ENCODE measurements at places on chromosomes 3 and 15.
A peak's percentile ranks its signal among the peaks of the same experiment; 100 is the strongest.

DNA sequence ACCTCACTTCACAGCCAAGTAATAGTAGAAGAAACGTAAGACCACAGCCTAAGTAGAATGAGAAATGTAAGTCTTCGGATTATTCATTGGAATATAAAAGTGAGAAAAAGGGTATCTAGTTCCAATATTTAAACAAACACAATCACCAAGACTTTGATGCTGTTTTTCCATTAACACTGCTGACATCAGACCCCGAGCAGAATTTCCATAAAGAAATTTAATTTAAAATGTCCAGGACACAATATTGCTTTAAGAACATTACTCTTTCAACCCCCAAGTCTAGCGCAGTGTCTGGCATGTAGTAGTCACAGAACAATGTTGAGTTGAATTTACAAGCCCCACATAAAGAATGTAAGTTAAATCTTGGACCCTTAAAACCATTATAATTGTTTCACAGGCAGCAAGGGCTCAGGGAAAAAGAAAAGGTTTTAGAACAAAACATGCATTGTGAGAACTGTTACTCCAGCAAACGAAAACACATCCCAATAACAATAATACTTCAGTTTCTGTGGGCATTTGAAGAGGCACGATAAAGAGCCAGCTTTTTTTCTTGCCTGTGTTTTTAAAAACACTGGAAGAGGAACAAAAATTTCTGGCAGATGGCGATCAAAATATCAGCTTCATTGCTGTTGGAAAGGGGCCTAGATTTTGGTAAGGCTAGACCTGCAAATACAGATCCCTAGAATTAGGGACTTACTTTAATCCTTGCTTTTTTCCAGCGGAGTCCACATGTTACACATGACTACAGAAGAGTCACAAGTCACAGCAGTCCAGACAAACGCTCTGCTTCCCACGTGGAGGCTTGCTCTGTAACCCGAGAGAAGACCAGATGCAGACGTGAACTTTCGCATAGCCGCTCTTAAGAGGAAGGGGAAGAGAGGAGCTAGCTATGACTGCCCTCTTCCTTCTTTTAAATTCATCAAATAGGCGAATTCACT is 77.9 kb upstream of the IGSF10 start:
- DNase-seq, result no peak

GRCh38 chr3:130760922-130761321 is 14.3 kb upstream of the PIK3R4 start:
- no peak for DNase-seq

- no peak for DNase-seq
These were observed 51.0 kb upstream of the PLXND1 start for GRCh38 chr3:129657261-129658046.

- no peak for DNase-seq
These were observed 71.1 kb downstream of the PLXNA1 start for GRCh38 chr3:127053979-127054378.

GRCh38 chr3:191919491-191920026 is 458.6 kb downstream of the PYDC2 start:
- DNase-seq, result no peak

- no peak for DNase-seq
These were observed 18.5 kb downstream of the MINAR1 start for GRCh38 chr15:79450648-79451047.

GRCh38 chr3:195032955-195033354 is 238.0 kb downstream of the XXYLT1 start:
- no peak for DNase-seq

DNA sequence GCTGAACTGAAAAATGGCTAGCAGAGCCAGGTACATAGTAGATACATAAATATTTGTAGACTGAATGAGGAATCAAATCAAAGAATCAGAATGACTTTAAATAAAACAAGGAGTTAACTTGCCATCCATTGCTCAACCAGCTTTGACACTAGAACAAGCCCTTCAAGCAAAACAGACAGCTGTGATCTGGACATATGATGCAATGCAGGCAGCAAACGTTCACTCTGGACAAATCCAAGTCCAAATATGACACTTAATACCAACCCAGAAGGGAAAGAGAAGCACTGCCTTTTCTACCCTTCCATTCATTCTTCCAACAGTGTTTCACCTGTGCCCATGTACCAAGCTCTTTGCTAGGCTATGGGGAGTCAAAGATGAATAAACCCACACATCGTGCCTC is 4.5 kb downstream of the THRB start:
- DNase-seq, result no peak

DNA sequence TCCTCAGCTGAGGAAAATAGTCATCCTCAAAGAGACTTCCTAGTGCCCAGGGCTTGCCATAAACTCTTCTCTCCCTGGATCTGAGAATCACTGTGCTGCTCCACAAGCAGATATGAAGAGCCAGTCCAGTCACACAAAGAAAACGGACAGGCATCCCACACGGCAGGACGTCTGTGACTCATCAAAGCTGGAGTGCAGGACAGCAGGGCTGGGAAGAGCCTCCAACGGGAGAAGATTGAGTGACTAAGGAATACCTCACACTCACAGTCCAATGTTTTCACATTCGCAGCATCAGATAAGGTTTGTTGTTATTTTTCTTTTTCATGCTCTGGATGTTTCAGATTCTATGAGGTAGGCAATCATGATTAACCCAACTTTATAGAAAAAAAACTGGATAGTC is 57.8 kb downstream of the NEK10 start:
- DNase-seq, result no peak

GRCh38 chr3:124620600-124621063 is 109.6 kb upstream of the UMPS start:
- no peak for DNase-seq

GRCh38 chr3:177764377-177764912 is 567.2 kb upstream of the TBL1XR1 start:
- DNase-seq, result no peak

DNA sequence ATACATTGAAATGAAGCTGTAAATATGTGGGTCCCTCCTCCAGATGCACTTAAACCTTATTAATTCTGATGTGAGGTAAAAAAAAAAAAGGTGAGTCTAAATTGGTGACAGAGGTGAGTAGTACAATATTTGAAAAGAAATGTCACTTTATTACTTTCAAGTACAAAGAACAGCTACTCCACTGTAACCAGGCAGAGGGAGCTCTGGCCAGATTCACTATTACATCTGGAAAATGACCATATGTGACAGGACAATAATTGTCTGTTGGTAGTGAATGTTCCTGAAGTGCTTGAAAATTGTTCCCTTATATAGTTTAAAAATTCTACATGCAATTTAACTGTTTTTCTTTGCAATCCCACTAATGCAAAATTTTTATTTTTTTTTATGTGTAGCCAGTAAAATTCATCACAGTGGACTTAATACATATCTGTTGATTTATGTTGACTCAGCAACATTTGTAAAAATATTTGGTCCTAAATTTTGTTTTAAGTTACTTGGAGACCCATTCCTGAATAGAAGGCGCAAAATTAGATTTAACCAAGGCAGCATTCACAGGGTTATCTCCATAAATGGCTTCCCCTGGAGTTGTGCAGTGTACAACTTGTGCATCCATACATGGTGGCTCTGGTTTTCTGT is 231.9 kb upstream of the TBC1D5 start:
- DNase-seq, result no peak

DNA sequence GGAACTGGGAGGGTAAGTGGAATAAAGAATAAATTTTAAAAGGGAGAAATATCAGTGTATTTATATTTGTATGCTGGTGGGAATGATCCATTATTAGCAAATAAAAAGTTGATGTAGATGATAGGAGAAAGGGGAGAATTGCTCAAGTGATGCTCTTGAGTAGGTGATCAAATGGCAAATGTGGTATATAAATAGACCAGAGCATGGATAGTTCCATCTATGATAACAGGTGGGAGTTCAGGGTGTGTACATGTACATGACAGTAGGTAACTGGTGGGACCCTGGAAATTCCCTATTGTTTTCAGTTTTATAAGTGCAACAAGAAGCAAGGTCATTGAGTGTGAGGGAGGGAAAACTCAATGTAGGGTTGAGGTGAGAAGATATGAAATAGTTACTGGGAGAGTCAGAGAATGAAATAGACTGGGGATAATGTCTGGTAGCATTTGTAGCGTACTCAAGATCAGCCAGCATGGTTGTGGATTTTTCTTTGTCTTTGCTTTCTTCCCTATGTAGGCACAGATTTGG is 31.3 kb upstream of the EBLN2 start:
- DNase-seq, result no peak

GRCh38 chr3:5002174-5002870 is 23.1 kb downstream of the BHLHE40 start:
- DNase-seq, result no peak

- no peak for DNase-seq
These were observed 180.7 kb downstream of the NAALADL2 start for GRCh38 chr3:175039875-175040274.

DNA sequence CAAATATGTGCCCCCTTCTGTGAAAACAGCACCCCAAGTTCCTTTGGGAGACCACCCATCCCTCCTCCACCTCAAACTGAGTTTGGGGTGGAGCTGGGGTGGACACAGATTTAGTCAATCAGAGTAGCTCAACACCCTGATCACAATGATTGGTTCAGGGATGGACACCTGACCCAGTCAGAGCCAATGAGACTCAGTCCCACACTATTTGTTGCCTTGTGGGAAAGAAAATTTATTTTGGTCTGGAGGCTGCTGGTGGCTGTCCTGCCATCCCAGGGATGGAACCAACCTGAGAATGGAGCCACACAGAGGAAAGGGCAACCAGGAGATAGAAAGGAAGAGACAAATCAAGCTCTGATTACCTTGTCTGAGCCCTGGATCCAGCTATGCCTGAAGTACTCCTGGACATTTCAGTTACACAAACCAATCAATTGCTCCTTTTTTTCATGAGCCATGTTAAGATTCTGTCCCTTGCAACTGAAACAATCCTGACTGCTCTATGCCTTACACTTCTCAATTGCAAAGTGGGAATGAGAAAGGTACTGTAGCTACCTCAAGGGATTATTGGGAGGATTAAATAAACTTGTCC is 10.6 kb downstream of the DNASE1L3 start:
- no peak for DNase-seq

DNA sequence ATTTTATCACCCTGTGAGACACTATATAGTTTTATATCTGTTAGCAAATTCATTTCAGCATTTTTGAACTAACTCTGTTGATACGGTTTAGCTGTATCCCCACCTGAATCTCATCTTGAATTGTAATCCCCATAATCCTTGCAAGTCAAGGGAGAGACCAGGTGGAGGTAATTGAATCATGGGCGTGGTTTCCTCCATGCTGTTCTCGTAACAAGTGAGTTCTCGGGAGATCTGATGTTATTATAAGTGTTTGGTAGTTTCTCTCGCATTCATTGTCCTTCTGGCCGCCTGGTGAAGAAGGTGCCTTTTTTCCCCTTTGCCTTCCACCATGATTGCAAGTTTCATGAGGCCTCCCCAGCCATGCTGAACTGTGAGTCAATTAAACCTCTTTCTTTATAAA is 53.2 kb upstream of the TMC3 start:
- no peak for DNase-seq

- peak; percentile 88 for DNase-seq
These were observed 54.0 kb downstream of the NR1D2 start for GRCh38 chr3:23999012-23999641.

DNA sequence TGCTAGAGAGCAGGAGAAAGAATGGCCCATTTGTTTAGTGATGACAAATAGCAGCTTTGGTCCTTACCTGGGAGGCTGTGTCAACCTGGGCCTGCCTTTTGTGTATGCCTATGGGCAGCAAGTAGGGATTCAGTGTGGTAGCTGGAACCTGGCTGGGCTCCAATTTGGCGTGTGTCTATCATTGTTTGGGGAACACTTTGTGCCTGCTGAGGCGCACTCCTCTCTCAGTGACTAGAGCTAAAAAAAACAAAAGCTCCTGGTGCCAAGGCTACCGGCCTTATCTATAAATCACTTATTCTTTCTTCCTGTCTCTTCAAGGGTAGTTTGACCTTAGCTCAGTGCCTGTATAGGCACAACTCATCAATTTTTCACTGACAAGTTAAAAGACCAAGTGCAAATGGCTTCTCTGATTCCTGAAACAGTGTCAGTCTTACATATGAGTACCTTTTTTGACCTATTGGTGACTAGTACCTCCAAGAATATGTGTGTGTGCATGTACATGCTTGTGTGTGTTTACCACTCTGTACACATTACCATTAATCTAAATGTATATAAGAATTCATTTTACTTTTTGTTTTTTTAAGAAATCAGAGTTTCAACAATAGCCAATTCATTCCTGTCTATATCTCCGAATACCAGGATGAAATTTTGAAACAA is 54.6 kb downstream of the GMNC start:
- DNase-seq, result no peak

GRCh38 chr3:48194446-48195071 is 6.3 kb upstream of the CDC25A start:
- DNase-seq, result peak; percentile 88

GRCh38 chr3:177211503-177212277 is 14.4 kb upstream of the TBL1XR1 start:
- DNase-seq, result no peak

DNA sequence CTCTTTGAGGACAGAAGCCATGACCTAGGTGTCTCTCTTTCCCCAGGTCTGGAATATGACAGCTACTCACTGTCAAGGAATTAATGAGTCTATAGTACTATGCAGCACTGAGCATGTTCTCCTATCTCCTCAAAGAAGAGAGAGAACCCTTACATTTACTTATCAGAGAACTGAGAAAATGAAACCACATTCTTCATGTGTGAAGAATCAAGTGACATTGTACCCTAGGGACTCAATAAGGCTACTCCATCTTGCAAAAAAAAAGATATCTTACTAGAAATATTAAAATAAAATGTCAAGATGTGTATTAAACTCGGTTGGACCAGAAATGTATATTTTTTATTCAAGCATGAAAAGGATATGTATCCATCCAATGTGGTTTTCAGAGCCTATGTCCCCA is 133.2 kb upstream of the COL8A1 start:
- DNase-seq, result no peak

GRCh38 chr3:17136136-17136721 is 251.5 kb downstream of the PLCL2 start:
- DNase-seq, result no peak

GRCh38 chr3:16508243-16508578 is 5.3 kb downstream of the RFTN1 start:
- no peak for DNase-seq

GRCh38 chr15:41517895-41518449 is 4.3 kb upstream of the LTK start:
- no peak for DNase-seq

GRCh38 chr15:58492661-58493397 is 61.0 kb downstream of the LIPC start:
- no peak for DNase-seq

GRCh38 chr3:36992806-36993325 is at the start of gene EPM2AIP1:
TSS of gene EPM2AIP1 (minus strand) at chr3:36993131. CDS start at chr3:36993077, 54 bp downstream.
- DNase-seq, result no peak

GRCh38 chr15:76994971-76995945 is at the start of gene PSTPIP1:
TSS of gene PSTPIP1 (plus strand) at chr15:76995126. CDS start at chr15:76995574, 448 bp downstream.
- DNase-seq, result no peak

Measured in osteocyte (in vitro differentiated cells).